CD4-positive, alpha-beta T cell treated with Interleukin-15 for 1 hour (primary cell): ENCODE measurements at places on chromosomes 1 and 21.

GRCh38 chr1:54681358-54681757 is 34.3 kb upstream of the TTC4 start:
- no peak for DNase-seq

- no peak for DNase-seq
Measured at GRCh38 chr1:18513995-18514394, 33.3 kb downstream of the KLHDC7A start.

DNA sequence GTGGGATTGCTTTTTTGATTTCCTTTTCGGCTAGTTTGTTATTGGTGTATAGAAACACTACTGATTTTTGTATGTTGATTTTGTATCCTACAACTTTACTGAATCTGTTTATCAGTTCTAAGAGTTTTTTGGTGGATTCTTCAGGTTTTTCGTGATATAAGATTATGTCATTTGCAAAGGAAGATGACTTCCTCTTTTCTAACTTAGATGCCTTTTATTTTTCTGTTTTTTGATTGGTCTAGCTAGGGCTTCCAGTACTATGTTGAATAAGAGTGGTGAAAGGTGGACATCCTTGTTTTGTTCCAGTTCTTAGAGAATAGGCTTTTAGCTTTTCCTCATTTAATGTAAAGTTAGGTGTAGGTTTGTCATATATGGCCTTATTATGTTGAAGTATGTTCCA is 13.1 kb upstream of the NHLH2 start:
- DNase-seq, result no peak

DNA sequence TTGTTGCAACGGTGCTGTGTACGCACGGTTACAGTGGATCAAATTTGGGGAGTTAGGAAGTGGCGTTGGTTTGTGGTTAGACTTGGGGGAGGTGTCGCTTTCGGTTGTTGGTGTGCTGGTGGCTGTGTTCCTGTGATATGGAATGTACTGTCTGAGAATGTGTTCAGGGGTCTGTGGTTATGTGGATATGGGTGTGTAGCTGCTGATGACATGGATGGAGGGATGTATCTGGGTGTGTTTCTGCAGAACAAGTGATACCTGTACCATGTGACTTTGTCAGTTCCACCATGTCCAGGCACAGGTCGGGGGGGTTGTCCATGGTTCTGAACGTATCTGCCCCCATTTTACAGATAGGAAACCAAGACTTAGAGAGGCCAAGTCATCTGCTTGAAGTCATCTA is 22.7 kb downstream of the PAX7 start:
- DNase-seq, result no peak

- DNase-seq, result no peak
Measured at GRCh38 chr21:20627594-20627993, 370.6 kb upstream of the NCAM2 start.

DNA sequence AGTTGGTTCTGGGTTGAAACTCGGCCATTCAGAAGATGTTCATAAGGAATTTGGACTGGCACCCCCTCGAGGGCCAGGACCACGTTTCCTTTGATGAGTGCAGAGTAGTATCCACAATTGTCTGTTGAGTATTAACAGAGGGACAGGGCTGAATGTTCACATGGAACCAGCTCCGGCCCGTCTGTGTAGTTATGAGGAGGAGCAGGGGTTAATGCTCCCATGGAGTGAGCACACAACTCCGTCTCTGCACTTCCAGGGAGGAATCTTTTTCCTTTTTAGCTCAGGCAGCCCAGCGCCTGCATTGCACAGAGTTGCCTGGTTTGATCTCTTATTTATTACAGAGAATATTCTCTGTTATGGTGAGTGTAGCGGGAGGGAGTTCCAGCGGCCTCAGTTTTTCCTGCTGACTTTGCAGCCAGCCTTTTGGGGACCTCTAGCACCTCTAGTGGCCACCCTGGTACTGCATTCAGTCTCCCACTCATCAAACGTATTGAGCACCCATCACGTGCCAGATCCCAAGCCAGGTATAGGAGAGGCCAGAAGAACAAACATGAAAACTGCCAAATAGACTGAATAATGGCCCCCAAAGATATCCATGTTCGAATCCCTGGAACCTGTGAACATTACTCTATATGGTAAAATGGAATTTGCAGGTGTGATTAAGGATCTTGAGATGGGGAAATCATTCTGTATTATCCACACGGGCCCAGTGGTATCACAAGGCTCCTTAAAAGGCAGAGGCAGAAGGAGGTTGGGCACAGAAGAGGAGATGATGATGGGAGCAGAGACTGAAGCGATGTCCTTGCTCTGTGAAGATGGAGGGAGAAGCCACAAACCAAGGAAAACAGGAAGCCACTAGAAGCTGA is 167.7 kb upstream of the CSF3R start:
- DNase-seq, result peak; percentile 22

DNA sequence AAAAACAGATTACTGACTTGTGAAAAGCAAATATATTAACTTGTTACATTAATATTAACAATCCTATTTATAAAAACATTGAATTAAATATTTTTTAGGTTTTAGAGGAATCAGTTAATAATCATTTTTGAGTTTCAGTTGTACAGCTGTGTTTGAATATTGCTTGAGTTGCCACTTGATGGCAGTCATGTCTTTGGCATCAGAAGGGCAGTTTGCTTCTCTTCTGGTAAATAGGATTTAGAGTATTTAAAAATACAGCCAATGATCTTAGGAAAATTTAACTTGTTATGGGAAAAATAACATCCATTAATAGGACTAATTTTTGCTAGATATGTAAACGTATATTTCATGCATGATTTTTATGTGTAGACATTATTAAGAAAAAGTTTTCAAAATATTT is 234.1 kb downstream of the NCAM2 start:
- DNase-seq, result no peak

- DNase-seq, result no peak
Measured at GRCh38 chr1:44590475-44590874, 83.8 kb downstream of the TMEM53 start.

GRCh38 chr1:86184426-86184825 is 27.9 kb upstream of the COL24A1 start:
- no peak for DNase-seq

DNA sequence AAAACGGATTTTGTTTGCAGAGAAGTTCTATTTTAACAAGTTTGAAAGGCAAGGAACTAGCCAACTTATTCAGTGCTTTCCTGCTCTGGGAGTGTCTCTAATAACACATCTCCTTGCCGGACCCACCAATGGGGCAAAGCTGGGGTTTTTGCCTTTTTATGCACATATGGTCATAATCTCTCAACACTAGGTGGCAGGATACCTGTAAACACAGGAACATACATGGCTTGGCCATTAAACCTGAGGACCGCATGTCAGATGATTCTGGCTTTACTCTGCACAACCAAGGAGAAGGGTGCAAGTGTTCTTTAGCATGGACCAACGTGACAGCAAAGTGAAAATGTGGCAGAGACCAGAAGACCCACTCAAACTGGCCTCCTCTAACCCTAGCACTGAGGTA is 4.9 kb downstream of the TMEM9 start:
- DNase-seq, result no peak

GRCh38 chr1:147849098-147849895 is 53.3 kb upstream of the GJA8 start:
- DNase-seq, result no peak
